ENCODE measurements at places on chromosomes 4 and X. TPM values are rescaled to one million over a fixed set of nuclear protein-coding genes. Genes with fewer than 3 reads are reported as not detected.

The FAM184B gene
- not detected for total RNA-seq

The ZNF185 gene
- total RNA-seq, result 8.0 TPM

DNA sequence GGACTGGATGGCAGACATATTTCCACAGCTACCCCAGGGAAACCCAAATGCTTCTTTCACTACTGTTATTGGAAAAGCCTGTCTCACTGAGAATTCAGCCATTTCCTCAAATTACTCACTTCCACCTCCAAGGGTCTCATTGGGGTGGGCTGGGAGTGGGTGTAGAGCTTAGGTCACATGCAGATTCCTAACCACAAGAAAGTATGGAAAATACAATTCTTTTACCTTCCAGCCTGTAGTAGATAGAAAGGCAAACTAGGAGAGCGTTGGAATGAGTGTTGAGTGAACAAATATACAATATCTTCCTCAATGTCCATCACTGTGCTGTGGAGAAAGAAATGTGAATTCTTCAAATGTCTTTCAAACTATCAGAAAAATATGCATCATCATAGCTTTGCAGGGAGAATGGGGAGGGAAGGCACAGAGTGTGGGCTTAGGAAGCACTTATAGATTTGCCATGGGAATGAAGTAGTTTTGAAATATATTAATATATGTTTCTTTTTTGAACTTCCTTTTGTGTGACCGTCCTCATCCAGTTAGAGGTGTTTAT, 245.3 kb upstream of the JADE1 start:
- peaks cover 59% of the 10 kb centered on the region for H3K4me1 ChIP-seq
- no peak for DNase-seq
- H3K27me3 ChIP-seq, result no peaks in the 10 kb centered on the region
- no peak overlapping the region for H3K4me3 ChIP-seq

- H3K27ac ChIP-seq, result peak overlapping the region; percentile 83
- H3K4me1 ChIP-seq, result peaks cover 52% of the 10 kb centered on the region
- H3K27me3 ChIP-seq, result no peaks in the 10 kb centered on the region
- H3K4me3 ChIP-seq, result no peak overlapping the region
- DNase-seq, result no peak
Measured at GRCh38 chrX:133813971-133814370, 171.4 kb downstream of the GPC3 start.

The AR gene
- total RNA-seq, result 10.2 TPM

DNA sequence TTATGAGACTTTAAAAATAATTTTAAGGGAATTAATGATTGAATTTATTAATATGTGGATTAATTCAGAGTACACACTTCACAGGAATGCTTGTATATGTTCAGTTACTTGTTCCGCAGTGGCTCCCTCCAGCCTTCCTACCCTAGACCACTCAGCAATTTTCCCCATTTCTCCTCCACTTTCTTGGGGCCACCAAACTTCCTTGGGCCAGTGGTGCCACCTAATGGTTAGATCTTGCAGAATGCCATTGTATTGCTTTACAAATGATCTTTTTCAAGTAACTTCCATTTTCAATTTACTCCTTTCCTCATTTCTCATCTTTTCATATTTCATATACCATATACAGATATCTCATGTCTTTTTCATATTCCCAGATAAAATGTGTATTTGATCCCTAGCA, 3.6 kb upstream of the RNF175 start:
- no peaks in the 10 kb centered on the region for H3K36me3 ChIP-seq
- no peak for DNase-seq
- H3K27me3 ChIP-seq, result peaks cover 37% of the 10 kb centered on the region
- H3K4me3 ChIP-seq, result no peak overlapping the region
- H3K27ac ChIP-seq, result no peak overlapping the region

The IBSP gene
- total RNA-seq, result not detected

The SORBS2 gene
- 33.2 TPM for total RNA-seq

The ESX1 gene
- total RNA-seq, result not detected
